ENCODE measurements at places on chromosomes 16 and 17. TPM values are rescaled to one million over a fixed set of nuclear protein-coding genes. Genes with fewer than 3 reads are reported as not detected.

DNA sequence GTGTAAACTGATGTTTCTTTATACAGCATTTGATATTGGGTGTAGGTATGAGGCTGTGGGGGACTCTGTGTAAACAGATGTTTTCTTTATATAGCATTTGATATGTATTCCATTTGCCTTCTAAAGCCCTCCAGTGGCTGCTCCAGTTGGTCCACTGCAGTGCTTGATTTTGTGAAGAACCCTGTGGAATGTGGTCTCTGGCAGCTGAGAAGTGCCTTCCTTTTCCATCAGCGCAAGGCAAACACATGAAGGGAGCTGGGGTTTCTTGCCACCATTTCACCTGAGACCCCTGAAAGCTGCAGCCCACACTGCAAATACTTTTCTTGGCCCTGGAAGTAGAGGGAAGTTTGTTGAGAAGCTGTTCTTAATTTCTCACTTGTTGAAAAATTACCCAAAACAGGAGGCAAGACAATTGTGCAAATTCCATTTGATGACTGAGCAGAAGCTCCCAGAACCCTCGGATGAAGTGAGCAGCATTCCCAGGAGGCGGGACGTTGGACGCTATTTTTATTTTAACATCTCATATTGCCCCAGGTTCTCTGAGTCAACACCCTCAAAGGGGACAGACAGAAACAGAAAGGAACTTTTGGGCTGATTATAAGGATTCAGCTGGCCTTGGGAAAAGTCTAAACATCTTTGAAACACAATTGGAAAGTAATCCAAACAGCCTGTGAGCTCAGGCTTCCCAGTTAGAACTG lies 158.5 kb upstream of the RPH3AL start:
- DNase-seq = no peak
- H3K27me3 ChIP-seq = no peaks in the 10 kb centered on the region
- H3K4me3 ChIP-seq = no peak overlapping the region
- H3K27ac ChIP-seq = no peak overlapping the region
- no peaks in the 10 kb centered on the region for H3K4me1 ChIP-seq

DNA sequence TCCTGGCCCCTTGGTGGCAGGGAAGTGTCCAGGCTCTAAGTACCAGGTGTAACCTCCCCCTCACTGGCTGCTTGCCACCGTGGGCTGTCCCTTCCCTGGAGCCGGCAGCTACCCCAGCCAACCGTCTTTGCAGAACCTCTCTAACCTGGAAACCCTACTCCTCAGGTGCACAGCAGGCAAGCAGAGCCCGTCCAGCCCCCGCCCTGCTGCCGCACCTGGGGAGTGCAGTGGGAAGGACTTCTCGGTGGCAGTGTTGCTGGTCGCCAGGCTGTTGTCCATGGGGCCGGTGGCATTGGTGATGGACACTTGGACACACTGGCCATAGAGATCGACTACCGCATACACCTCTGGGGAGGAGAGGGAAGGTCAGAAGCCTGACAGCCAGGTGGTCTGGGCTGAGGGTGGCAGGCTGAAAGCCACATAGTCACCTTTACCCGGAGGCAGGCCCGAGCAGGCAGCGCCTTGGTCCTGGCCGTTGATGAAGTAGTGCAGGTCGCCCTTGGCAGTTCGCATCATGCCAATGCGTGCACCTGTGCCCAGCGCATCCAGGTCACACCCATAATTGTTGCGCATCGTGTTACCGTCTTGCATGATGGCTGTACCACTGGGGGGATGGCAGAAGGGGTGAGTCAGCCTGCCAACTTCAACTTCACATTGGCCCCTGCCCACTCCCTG lies 6.5 kb downstream of the NEURL4 start:
- no peaks in the 10 kb centered on the region for H3K27me3 ChIP-seq
- DNase-seq = no peak
- no peaks in the 10 kb centered on the region for H3K4me1 ChIP-seq
- H3K36me3 ChIP-seq = peaks cover 11% of the 10 kb centered on the region
- H3K4me3 ChIP-seq = no peak overlapping the region
- no peak overlapping the region for H3K27ac ChIP-seq

- no peaks in the 10 kb centered on the region for H3K4me1 ChIP-seq
- no peak overlapping the region for H3K4me3 ChIP-seq
- no peak for DNase-seq
- no peak overlapping the region for H3K27ac ChIP-seq
- H3K36me3 ChIP-seq = peaks cover 28% of the 10 kb centered on the region
These were observed 14.9 kb downstream of the SNN start for GRCh38 chr16:11683145-11683544.

DNA sequence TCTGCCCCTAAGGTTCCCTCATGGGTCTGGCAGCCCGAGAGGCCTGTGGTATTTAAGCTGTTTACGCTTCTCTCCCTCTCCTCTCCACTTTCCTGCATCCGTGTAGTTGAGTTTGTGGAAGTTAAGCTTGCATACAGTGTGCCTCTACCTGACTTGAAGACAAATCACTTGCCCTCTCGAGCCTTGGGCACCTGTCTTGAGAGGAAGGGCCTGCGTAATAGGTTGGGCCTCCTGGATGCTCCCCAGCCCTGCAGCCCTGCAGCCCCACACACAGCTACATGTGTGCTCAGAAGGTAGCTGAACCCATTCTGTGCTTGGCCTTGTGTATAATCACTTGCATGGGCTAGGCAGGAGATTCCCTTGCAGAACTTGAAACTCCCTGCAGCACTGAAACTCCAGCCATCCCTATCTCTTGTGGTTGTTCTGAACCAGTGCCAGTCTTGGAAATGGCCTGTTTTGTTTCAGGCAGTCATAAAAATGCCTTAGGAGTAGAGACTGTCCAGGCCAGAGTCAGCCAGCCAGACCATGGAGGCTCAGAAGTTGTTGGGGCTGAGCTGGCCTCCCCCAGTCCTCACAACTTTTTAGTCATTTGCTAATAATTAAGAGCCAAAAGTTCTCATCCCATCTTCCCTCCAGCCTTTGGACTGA lies 134.6 kb downstream of the CLEC16A start:
- DNase-seq = no peak
- H3K4me3 ChIP-seq = no peak overlapping the region
- no peak overlapping the region for H3K27ac ChIP-seq
- H3K27me3 ChIP-seq = no peaks in the 10 kb centered on the region
- H3K4me1 ChIP-seq = peaks cover 6% of the 10 kb centered on the region

GRCh38 chr16:4323845-4324488 lies 8.1 kb downstream of the GLIS2 start:
- DNase-seq = no peak
- H3K4me3 ChIP-seq = no peak overlapping the region
- no peaks in the 10 kb centered on the region for H3K27me3 ChIP-seq
- no peak overlapping the region for H3K27ac ChIP-seq
- H3K4me1 ChIP-seq = peaks cover 30% of the 10 kb centered on the region

GRCh38 chr16:30186782-30187555 lies 3.6 kb downstream of the CORO1A start:
- no peaks in the 10 kb centered on the region for H3K36me3 ChIP-seq
- H3K4me1 ChIP-seq = peaks cover 5% of the 10 kb centered on the region
- DNase-seq = peak; percentile 52
- H3K27ac ChIP-seq = no peak overlapping the region
- H3K4me3 ChIP-seq = no peak overlapping the region
- H3K27me3 ChIP-seq = no peaks in the 10 kb centered on the region

GRCh38 chr16:66984892-66985311 lies 3.5 kb upstream of the CES4A start:
- no peaks in the 10 kb centered on the region for H3K4me1 ChIP-seq
- no peaks in the 10 kb centered on the region for H3K36me3 ChIP-seq
- H3K27ac ChIP-seq = no peak overlapping the region
- DNase-seq = no peak
- no peaks in the 10 kb centered on the region for H3K27me3 ChIP-seq

DNA sequence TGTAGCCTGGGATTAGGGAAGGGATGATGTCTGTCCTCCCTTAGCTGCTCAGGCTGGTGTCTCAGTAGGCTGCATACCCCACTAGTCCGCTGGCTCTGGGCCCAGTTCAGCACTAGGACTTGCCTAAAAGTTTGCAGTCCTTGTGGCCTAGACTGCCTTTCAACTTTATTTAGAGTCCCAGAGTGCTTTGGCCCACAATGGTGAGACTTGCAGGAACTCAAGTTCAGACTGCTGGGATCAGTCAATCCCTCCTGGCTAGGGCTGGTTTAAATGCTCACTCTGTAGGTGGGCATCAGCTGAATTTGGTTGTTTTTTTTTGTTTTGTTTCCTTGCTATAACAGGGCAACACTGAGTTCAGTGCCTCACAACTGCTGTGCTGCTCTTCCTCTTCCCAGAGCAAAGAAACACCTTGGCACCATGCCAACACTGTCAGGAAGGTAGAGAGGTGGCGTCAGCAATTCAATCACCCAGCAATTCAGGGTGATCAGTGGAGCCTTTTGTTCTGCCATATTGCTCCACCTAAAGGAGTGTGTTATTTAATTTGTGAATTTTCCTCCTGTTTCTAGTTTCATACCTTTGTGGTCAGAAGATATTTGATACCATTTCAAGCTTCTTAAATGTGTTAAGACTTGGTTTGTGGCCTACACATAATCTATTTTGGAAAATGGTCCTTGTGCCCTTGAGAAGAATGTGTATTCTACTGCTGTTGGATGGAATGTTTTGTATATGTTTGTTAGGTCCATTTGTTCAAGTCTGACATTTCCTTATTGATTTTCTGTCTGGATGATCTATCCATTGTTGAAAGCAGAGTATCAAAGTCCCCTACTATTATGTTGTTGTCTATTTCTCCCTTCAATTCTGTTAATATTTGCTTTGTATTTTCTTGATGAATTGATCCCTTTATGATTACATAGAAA lies 284.0 kb upstream of the PMFBP1 start:
- peak; percentile 20 for DNase-seq
- no peaks in the 10 kb centered on the region for H3K27me3 ChIP-seq
- no peak overlapping the region for H3K27ac ChIP-seq
- H3K4me3 ChIP-seq = no peak overlapping the region

DNAI2 gene
- total RNA-seq = not detected

CCL17 gene
- not detected for total RNA-seq

ITGAD gene
- not detected for total RNA-seq

IKZF3 gene
- not detected for total RNA-seq

RAB37 gene
- 0.21 TPM for total RNA-seq
